Ovary (tissue), 10 donors: ENCODE measurements at places on chromosomes 5 and 9.

- no peaks in the 10 kb centered on the region for H3K27me3 ChIP-seq
- no peaks in the 10 kb centered on the region for H3K36me3 ChIP-seq
- H3K27ac ChIP-seq = no peak overlapping the region
- no peaks in the 10 kb centered on the region for H3K4me1 ChIP-seq
- DNase-seq = no peak
These were observed 726.1 kb upstream of the ADAMTS16 start for GRCh38 chr5:4413996-4414395.

DNA sequence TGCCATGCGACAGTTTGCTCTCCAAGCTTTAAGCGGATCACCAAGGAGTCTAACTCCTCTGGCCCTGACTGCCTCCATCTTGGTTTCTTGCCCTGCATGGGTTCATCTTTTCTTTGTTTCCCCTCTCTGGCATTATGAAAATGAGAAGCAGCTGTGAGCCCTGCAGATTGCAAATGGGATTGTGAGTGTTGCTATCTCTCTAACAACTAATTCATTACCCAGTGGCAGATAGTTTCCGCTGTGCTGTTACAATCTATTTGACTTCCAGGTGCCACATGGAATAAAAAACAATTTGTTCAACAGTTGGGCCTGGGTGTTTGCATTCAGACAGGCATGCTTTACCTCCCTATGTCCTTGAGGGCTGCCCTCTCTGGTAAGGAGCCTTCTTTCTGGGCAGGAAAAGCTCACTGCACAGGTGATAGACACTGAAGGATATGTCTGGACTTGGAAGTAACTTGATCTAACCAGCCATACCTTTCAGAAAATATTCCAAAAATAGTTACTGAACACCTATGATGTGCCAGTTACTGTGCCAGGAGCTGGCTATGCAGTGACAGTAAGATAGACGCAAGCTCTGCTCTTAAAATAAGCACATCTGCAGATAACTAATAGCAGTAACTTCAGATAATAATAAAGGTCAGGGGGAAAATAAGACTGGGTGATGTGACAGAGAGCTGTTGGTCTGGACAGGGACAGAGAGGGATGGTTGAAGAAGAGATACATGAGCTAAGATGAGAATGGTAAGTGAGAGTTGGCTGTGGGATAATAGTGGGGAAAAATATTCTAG, 40.1 kb downstream of the GRIA1 start:
- no peak for DNase-seq
- H3K4me1 ChIP-seq = no peaks in the 10 kb centered on the region
- no peaks in the 10 kb centered on the region for H3K27me3 ChIP-seq
- H3K27ac ChIP-seq = no peak overlapping the region

GRCh38 chr5:175317872-175318271, 126.1 kb downstream of the DRD1 start:
- no peak overlapping the region for H3K4me3 ChIP-seq
- no peaks in the 10 kb centered on the region for H3K4me1 ChIP-seq
- DNase-seq = no peak
- no peaks in the 10 kb centered on the region for H3K27me3 ChIP-seq
- H3K36me3 ChIP-seq = no peaks in the 10 kb centered on the region
- no peak overlapping the region for H3K27ac ChIP-seq

DNA sequence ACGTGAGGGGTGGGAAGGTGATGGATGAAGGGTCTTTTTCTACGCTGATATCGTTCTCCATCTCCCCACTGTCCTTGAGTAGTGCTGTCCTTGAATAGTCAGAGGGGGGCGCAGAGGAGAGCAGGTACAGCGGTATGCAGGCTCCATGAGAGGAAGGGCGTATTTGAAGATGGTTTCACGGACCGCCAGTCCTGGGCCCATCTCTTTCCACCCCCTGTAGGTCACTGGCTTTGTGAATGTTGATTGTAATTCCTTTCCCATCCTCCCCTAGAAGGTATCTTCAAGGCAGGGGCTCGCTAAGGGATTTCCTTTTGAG, 40.8 kb upstream of the DAB2IP start:
- no peak for DNase-seq
- no peak overlapping the region for H3K4me3 ChIP-seq
- H3K27ac ChIP-seq = no peak overlapping the region
- H3K4me1 ChIP-seq = peaks cover 2% of the 10 kb centered on the region
- no peaks in the 10 kb centered on the region for H3K36me3 ChIP-seq
- no peaks in the 10 kb centered on the region for H3K27me3 ChIP-seq
